Activated T-helper 2 cell treated with anti-CD3 and anti-CD28 coated beads, Interferon-gamma antibody, Interleukin-2, Interleukin-4, amounts not matched to agents 10 μg/mL and 5 μg/mL and 100 μg/mL, durations not matched to agents 14 hours and 24 hours and 36 hours (primary cell): ENCODE measurements at places on chromosomes 11 and 22.

GRCh38 chr22:46614025-46614931 is 5.9 kb upstream of the GRAMD4 start:
- peak; percentile 74 for DNase-seq

DNA sequence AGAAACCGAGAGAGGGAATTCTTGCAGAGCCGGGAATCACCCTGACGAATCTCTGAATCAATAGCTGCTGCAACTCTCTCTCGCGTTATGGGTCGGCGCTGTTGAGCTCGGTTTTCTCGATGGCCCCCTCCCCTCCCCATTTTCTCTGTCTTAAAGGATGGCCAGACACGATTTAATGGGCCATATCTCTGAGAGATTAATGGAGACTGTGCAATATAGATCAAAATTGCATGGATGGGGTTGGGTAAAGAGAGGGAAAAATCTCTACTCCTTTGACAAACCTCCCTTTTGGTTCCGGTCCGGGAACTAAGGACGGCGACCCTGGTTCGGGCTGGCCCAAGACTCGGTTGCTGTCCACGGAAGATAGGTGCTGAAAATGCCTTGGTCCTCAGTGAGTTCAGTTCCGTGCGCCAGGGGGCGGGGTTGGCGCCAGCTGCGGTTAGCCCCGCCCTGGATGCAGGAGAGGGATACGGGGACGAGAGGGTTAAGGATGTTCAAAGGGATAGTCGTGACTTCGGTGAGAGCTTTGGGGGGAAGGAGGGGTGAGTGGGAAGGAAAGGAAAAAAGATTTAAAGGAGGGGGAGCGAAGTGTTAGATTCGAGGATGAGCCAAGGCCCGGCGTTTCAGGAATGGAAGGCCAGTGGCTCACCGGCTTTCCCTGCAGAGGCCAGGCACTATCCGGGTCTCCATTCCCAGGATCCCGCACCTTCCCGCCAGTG is 103.6 kb upstream of the HSD17B12 start:
- DNase-seq = no peak

DNA sequence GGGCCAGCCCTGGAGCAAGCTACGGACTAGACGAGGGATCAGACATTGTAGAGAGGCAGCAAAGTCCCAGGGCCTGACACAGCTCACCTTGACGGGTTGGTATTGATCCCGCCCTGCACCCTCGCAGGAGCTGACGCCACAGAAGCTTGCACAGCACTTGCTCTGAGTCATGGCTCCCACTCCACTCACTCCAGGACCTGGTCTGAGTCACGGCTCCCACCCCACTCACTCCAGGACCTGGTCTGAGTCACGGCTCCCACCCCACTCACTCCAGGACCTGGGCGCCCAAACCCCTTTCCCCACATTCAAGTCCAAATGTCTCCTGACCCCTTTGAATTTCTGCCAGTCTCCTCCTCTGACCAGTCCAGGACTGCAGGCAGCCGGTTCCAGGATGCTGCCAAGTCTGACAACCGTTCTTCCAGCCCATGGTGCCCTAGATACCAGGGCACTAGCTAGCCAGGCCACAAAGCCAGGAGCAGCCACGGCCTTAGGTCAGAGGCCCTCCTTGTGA is 6.0 kb upstream of the PNPLA5 start:
- DNase-seq = no peak

DNA sequence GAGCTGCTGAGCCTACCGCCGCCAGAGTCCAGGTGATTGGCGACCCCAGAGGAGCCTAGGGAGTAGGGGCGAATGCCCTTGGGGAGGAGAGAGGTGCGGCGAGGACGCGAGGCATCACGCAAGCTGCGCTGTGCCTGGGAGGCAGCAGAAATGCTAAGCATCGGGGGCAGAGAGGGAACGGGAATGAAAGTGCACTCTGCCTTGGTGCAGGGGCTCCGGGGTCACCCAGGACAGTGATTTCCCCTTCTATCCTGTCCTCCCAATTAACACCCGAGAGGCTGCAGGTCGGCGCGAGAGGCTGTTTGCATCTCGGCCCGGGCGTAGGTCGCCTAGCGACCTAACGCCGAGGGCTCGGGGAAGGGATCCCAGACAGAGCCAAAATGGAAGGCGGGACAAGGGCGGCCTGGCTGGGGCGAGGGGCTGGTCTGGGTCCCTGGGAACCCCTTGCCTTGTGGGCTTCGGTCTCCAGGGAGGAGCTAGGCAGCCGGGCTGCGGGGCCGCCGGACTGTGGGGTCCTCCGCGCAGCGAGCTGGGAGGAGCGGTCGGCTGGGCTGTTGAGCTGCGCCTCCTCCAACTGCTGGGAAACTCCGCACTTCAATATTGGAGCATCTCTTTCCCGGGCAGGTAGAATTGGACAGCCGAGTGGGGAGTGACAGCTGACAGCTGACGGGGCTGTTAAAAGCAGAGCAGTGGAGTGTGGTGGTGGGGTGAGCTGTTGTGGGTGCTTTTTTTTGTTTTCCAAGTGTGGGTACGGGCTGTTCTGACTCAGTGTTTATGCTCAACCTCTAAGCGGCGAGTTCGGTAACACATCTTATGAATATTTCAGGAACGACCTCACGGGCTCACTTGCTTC is 657 bp downstream of the ELMOD1 start:
- peak; percentile 12 for DNase-seq

DNA sequence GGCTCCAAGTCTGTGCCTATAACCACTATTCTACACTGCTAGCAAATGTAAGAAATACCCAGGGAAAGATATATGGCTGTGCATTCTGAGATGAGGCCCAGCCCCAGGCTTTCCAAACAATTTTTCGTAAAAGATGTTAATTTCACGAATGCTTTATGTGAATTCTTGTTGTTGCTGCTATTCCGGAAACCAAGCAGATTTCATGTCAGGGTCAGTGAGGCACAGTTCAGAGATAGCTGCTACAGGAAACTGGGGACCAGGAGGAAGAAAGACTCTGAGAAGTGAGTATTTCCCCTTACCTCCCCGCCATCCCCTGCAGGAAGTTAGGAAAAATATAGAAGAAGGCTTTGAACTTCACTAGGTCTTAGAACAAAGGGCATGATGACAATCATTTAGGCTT is 84.7 kb upstream of the TP53I11 start:
- no peak for DNase-seq

DNA sequence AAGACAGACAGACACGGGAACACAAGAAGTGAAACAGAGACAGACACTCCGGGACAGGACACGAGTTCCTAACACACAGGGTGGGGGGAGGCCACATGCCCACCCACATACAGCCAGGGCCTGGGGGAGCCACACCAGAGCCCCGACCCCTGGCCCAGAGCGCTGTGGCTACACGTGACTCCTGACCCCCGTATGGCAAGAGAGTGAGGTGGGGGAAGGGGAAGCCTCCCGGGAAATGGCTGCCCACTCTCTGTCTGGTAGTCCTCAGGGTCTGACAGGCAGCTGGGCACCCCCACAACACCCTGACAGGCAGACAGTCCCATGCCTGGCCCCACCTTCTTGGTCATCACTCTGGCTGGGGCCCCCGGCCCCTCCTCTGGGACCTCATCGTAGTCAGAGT is 38.6 kb upstream of the PDE2A start:
- no peak for DNase-seq

GRCh38 chr11:43356336-43356735 is 2.4 kb upstream of the TTC17 start:
- no peak for DNase-seq

DNA sequence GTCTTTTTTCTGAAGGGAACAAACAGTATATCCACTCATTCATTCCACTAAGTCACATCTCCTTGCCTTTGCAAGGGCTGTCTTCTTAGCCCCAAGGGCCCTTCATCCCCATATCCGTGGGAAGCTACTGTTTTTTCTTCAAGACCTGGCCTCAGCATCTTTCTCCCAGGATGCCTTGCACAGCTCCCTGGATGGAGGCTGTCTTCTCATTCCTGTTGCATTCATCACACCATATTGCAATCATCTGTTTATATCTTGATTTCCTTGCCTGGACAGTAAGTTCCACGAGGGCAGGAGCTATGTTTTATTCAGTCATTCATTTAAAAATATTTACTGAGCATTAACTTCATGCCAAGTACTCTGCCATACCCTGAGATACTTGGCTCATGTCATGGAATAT is 29.3 kb upstream of the NECTIN1 start:
- no peak for DNase-seq

GRCh38 chr11:108958368-108959104 is 293.7 kb downstream of the DDX10 start:
- no peak for DNase-seq

DNA sequence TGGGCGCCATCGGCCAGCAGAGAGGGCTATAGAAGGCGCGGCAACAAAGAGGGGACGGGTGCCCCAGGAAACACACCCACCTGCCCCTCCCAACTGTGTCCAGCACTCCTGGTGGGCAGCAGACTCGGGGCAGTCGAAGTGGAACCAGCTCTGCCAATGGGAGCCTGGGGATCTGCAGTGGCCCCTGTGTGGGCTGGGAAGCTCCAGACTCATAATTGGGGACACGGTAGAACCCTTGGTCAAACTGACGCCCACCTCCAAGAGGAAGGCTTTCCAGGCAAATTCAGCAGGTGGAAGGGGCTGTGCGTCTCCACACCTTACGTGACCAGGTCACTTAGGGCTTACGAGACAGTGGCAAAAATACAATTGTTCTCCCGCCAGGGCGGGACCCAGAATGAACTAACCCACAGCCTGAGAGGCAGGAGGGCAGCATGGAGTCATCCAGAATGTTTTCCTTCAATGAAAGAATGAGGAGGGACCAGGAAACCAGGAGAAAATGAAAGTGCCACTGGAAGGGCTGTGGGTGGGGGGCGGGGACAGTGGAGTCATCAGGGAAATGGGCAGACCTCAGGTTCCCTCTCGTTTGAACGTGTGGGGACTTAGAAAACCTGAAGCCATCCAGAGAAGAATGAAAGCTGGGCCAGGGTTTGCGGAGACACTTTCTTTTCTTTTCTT is 53.2 kb upstream of the SHANK2 start:
- no peak for DNase-seq
